CD4-positive, alpha-beta T cell treated with Interferon gamma for 1 hour (primary cell): ENCODE measurements at places on chromosomes 16 and 17.

- DNase-seq: no peak
Measured at GRCh38 chr16:59144841-59145240, 410.7 kb upstream of the GOT2 start.

- no peak for DNase-seq
Measured at GRCh38 chr17:69447726-69448125, 33.2 kb downstream of the MAP2K6 start.

- DNase-seq: no peak
Measured at GRCh38 chr16:88775825-88776224, 9.2 kb downstream of the PIEZO1 start.

GRCh38 chr16:68387301-68387700 is 61.0 kb downstream of the SMPD3 start:
- DNase-seq: no peak

- DNase-seq: no peak
Measured at GRCh38 chr16:78789561-78789960, 690.1 kb downstream of the WWOX start.

DNA sequence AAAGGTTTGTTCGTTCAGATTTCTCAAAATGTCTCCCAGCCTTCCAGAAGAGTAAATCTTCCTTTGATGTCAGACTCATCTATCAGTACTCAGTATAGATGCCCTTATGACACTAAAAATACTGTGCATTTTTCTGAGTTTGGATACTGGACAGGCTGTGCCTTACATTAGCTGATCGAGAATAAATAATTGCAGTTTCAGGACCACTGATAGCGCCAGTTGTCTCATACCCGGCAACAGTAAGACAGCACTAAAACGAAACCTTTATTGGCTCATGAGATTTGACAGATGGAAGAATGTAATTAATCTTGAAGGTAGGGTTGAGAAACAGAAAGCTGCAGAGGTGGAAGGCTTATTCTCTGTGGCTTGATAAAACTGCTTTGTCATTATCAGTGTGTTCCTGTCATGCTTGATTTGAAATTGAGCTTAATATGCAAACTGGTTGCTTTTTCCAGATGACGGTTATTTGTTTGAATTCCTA is 1.2 kb downstream of the ATP6V0A1 start:
- no peak for DNase-seq

DNA sequence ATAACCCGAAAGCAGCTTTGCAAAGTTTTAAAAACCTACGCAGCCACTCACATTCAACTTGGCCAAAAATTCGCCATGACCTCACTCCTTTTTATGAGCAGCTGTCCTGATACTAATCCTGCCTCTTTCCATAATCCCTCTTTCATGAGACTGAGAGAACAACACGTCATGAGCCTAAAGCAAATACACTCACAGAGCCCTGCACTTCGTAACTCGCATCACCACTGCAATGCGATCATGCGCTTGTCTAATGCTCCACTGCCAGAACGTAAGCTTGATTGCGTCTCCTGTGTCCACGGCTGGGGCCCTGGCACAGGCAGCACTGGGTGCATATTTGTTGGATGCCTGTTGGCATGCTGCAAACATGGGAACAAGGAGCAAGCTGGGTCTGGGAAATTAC is 36.2 kb downstream of the CDRT4 start:
- DNase-seq: no peak
